ENCODE measurements at places on chromosomes 4 and X.

- DNase-seq, result no peak
Measured at GRCh38 chr4:5887361-5888221, 5.3 kb downstream of the CRMP1 start.

DNA sequence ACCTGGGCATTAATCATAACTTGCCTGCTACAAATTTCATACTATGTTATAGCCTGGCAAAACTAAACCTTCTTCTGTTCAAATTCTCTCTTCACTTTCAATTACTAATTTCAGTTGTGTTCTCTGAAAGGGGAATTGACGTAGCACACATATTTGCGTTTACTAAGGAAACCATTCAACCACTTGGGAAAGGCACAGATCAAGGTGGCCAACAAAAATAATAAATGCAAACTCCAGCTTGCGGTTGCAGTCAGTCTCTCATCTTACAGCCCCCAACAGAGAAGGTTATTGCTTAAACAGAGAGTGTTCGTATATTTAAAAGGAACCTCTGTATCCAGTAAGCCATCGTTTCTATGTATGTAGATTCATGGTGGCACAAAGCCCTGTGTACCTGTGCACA, 4.0 kb downstream of the SRPX start:
- no peak for DNase-seq

DNA sequence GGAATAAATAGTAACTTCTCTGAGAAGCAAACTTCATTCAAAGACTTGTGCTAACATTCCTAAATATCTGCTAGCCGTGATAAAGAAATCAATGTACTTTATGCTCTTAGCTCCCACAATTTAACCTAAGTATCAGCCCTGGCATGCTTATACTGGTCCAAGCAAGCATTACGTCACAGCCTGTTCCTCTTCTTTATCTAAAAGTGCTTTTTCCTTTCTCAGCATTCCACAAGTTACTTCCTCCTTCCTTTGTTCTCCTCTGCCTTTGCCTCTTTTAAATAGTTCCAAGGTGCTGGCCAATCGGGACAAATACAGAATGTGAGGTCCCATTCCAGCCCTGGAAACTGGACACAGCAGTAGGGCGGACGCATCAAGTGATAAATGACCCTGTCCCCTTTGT, 249.6 kb downstream of the DHRSX start:
- no peak for DNase-seq

GRCh38 chrX:129606918-129607317, 47.8 kb downstream of the APLN start:
- DNase-seq, result peak; percentile 39

DNA sequence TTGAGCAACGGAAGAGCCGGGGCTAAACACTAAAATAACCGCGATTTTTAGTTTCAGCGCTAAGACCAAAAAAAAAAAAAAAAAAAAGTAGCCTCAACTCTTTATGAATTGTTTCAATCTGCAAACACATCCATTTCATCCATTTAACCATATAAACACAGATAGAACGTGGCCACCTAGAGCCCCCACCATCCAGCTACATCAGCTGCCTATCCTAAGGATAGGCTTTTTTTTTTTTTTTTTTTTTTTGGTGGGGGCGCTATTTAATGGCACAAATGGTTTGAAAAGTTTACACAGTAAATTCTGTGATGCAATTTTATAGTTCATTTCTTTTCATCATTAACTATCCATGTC, 492 bp upstream of the HDAC8 start:
- no peak for DNase-seq

- DNase-seq, result no peak
Measured at GRCh38 chr4:157444014-157444413, 223.5 kb downstream of the GRIA2 start.

- DNase-seq, result no peak
Measured at GRCh38 chr4:171473155-171473554, 340.0 kb upstream of the GALNTL6 start.

DNA sequence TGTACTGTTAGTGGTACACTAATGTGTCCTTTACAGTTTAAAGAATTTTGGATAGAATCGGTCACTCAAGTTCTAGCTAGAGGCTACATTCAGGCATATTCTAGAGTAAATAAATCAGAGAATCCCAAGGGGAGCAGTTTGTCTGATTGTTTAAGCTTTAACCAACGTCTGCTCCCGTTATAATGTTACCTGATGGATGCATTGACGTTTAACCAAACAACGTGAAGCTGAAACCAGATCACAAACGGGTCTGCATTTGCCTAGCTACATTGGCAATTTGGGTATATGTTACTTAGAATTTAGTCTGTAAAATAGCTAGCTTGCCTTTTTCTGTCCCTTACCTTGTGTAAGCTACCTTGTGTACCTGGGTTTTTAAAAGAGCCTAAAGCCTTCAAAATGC, 1.6 kb downstream of the PI4K2B start:
- DNase-seq, result no peak

GRCh38 chrX:2874222-2875135, 45.7 kb downstream of the GYG2 start:
- DNase-seq, result no peak

GRCh38 chr4:172692701-172693100, 475.9 kb upstream of the GALNT7 start:
- DNase-seq, result no peak

DNA sequence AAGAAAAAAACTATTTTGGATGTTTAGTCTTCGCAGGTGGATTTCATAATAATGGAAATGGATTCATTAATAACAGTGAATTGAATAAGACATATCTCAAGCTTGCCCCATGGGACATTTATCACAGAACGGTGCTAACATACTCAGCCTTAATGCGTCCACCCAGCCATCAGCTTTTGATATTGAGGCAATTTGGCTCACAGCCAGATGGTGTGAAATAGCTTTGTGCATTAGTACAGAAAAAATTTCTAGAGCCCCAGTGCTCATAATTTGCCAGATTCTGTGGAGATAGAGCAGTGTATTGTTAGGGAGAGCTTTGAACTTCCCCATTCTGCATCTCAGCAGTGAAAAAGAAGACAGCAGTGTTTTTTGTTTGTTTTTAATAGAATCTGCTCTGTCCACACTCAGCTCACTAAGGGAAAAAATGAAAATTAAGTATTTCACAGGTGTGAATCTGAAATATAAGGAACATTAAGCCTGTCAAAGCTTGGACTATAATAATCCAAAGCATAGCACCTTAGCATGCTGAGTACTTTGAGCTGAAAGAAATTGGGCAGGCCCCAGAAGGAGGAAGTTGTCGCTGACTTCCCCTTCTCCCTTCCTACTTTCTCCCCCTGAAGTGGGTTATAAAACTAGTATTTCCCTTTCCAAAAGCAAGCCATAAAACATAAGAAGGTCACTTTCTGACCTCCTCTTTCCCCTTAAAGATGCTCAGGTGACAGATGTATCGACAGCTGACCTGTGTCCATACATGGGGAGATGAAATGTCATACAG, 295.8 kb downstream of the MAGEB5 start:
- no peak for DNase-seq

- no peak for DNase-seq
Measured at GRCh38 chrX:23616361-23616760, 50.9 kb upstream of the PRDX4 start.

GRCh38 chrX:49661881-49662280, 33.9 kb downstream of the PAGE1 start:
- DNase-seq, result no peak

GRCh38 chr4:111999801-112000200, 145.5 kb upstream of the FAM241A start:
- DNase-seq, result no peak

GRCh38 chr4:160825644-160826338, 1338.0 kb downstream of the FSTL5 start:
- no peak for DNase-seq

GRCh38 chr4:18934197-18934596, 912.6 kb upstream of the LCORL start:
- no peak for DNase-seq

DNA sequence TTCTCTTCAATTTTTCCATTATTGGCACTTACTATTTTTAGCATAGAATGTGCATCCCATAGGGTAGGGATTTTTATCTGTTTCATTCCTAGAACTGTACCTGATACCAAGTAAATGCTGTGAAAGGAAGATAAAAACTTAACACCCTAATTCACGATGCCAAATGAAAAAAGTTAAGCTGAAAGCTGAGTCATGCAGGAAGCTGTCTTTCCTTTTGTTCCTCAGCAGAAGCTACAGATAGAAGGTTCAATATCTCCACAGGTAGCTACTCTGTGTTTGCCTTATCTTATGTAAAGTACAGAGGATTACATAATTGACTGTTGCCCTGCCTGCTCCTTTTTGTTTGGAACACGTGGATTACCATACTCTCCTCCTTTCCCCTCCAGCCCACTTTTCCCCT, 77.0 kb downstream of the LRP2BP start:
- no peak for DNase-seq
